ENCODE measurements at places on chromosomes 7 and 10.

GRCh38 chr7:3551536-3551935, 250.5 kb downstream of the SDK1 start:
- DNase-seq: no peak

DNA sequence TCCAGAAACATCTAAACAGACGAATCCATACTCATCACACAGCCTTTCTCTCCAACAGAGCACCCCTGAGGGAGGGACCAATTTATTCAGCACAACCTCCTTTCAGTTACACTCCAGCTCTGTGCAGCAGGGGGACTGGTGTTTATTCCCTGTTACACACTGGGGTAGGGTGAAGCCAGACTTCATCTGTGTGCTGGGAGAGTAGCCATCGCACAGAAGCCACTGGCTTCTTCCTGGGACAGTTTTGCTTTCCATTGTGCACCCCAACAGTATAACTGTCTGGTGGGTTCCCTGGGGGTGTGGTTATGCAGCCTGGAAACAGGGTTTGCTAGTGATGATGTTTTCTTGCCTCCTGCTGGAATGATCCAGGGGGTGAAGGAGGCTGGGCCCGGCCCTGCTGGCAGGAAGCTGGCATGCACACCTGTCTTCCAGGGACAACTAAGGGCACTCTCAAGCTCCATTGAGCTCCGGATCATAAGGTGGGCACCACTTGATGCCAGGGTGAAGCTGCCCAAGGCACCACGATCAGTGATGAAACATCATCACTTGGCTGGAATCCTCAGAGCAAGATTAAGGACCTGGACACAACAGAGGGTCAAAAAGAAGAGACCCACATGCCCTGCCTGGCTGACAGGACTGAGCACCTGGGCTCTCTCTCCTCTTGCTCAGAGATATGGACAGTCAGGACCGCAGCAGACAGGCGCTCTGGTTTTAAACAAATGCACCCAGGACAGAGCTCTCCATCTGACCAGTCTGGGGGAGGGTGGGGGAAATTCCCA, 293.2 kb downstream of the GRID1 start:
- DNase-seq: no peak

DNA sequence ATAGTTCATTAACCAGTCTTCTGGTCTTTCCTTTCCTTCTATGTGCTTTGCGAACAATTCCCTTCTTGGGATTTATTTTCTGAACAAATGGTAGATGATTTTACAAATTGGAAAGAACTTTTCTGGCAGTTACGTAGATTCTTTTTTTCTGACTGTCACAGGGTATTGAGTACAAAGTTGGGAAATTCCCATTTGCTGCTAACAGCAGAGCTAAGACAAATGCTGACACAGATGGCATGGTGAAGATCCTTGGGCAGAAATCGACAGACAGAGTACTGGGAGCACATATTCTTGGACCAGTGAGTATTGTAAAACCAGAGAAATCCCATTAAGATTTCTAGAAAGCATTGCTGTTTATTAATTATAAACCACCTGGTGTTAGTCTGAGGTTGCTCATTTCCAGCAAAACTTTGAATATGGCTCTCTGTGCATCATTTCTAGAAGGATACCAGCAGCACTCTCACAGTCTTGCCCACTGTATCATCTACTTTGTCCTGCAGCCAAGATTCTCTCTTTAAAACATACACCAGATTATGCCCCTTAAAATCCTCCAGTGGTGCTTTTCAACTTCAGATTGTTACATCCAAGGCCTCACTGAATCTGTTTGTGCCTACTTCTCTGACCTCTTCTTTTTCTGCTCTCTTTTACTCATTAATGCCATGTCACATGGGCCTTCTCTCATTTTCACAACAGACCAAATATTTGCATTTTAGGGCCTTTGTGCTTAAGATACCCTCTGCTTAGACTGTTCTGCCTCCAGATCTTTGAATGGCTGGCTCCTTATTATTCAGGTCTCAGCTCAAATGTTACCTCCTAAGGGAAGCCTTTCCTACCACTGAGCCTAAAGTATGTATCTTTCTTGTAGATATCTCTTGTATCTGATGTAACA, 27.0 kb downstream of the DLD start:
- no peak for DNase-seq

GRCh38 chr10:90352288-90352687, 505.6 kb downstream of the HTR7 start:
- no peak for DNase-seq

GRCh38 chr7:25289518-25289917, 61.2 kb upstream of the NPVF start:
- DNase-seq: no peak

- no peak for DNase-seq
Observed at GRCh38 chr10:71585564-71586290, 133.9 kb downstream of the C10orf105 start.

DNA sequence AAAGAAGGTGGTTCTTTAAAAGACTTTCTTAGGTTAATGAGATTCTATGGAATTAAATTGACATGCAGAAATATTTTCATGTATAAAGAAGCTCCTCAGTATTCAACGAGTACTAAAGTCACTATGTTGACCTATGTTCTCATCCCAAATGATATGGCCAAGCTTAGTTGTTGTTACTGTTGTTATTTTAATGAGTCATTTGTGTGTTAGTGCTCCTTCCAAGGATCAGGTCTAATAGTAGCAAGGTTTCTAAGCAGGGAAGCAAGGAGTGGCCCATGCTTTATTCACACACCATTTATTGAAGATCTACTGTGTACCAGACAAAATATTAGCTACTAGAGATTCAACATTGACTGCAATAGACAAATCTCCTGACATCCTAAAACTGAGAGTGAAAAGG, 41.9 kb downstream of the LRRN3 start:
- DNase-seq: no peak

GRCh38 chr7:91149341-91150246, 114.6 kb upstream of the FZD1 start:
- DNase-seq: no peak
